ENCODE measurements at places on chromosomes 5 and 9.

GRCh38 chr5:125558466-125558865 lies 812.0 kb upstream of the ZNF608 start:
- DNase-seq: no peak

GRCh38 chr5:54930736-54931135 lies 54.7 kb downstream of the ESM1 start:
- DNase-seq: no peak

GRCh38 chr5:178363501-178364325 lies 131.1 kb upstream of the PHYKPL start:
- DNase-seq: no peak

- no peak for DNase-seq
Measured at GRCh38 chr5:8522646-8523045, 653.7 kb downstream of the MTRR start.

- DNase-seq: no peak
Measured at GRCh38 chr9:2838371-2839000, 5.4 kb downstream of the PUM3 start.

- no peak for DNase-seq
Measured at GRCh38 chr9:76302947-76303550, 91.2 kb downstream of the RFK start.

GRCh38 chr5:136629125-136629792 lies 263.9 kb upstream of the TRPC7 start:
- no peak for DNase-seq

GRCh38 chr9:97316904-97317303 lies 9.4 kb downstream of the CCDC180 start:
- no peak for DNase-seq

GRCh38 chr5:172420235-172420939 lies 33.9 kb downstream of the SH3PXD2B start:
- DNase-seq: no peak

GRCh38 chr5:54702470-54702869 lies 184.9 kb downstream of the SNX18 start:
- DNase-seq: no peak

- no peak for DNase-seq
Measured at GRCh38 chr9:132372177-132373095, 17.6 kb upstream of the SETX start.

GRCh38 chr9:32581512-32582143 lies 8.7 kb upstream of the NDUFB6 start:
- DNase-seq: no peak

- DNase-seq: no peak
Measured at GRCh38 chr9:111965566-111966019, 69.0 kb downstream of the UGCG start.

GRCh38 chr5:20114526-20114925 lies 126.5 kb upstream of the CDH18 start:
- DNase-seq: no peak

- DNase-seq: no peak
Measured at GRCh38 chr9:131854896-131855613, 115.2 kb upstream of the RAPGEF1 start.

GRCh38 chr5:34574936-34575467 lies 81.1 kb upstream of the RAI14 start:
- DNase-seq: no peak

- DNase-seq: no peak
Measured at GRCh38 chr9:113387560-113388230, 10.9 kb upstream of the HDHD3 start.

- no peak for DNase-seq
Measured at GRCh38 chr9:72274916-72275315, 90.1 kb downstream of the ZFAND5 start.

GRCh38 chr9:105251733-105252404 lies 7.4 kb downstream of the SLC44A1 start:
- no peak for DNase-seq

GRCh38 chr5:100517301-100517974 lies 17.7 kb upstream of the FAM174A start:
- DNase-seq: no peak
